ENCODE measurements at places on chromosomes 6 and 20.

DNA sequence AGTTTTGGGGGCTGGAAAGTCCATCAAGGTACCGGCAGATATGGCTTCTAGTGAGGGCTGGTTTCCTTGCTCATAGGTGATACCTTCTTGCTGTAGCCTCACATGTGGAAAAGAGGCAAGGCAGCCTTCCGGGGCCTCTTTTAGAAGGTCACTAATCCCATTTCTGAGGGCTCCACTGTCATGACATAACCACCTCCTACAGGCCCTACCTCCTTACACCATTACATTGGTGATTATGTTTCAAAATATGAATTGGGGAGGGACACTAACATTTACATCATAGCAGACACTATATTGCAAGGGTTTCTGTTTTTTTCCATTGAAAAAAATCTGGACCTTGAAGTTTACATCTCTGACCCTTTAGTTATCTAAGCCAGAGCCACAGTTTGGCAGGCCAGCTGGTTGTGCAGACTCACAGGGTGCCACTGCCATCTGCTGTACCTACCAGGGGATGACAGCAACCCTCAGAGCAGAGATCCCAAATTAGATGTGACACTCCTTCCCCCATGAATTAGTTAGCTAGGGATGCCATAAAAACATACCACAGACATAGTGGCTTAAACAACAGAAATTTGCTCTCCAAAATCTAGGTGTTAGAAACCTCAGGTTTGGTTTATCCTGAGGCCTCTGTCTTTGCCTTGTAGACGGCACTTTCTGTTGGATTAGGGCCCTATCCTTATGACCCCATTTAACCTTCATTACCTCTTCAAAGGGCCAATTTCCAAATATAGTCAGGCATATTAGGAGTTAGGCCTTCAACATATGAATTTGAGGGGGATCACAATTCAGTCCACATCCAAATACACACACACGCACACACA lies 166.4 kb upstream of the RNF217 start:
- DNase-seq: peak; percentile 44

GRCh38 chr6:75317503-75318206 lies 33.1 kb upstream of the TMEM30A start:
- DNase-seq: no peak

GRCh38 chr6:117477988-117478852 lies 4.3 kb upstream of the DCBLD1 start:
- no peak for DNase-seq

DNA sequence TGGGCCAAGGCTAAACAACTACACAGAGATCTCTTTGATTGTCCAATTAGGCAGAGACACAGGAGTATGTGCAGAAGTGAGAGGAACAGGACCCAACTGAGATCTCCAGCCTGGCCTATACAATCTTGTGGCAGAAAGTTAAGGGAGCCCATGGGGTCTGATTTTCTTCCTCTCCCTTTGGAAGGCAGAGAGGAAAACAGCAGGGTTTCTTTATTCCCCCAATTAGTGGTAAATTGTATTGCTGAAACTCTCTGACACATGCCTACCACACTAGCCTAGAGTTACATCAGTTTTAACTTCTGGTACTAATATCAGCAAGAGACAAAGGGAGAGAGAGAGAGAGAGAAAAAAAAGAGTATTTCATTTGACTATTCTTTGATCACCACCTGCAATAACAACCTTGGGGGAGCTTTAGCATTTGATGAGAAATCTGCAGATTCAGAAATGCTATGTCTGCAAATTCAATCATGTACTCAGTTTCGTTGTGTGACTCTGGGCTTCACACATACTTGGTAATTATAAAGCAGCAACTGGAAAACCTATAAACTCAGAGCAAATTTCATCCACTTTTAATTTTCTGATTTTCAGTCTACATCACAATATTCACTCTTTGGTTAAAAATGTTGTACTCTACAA lies 260.3 kb upstream of the SPTLC3 start:
- DNase-seq: no peak

DNA sequence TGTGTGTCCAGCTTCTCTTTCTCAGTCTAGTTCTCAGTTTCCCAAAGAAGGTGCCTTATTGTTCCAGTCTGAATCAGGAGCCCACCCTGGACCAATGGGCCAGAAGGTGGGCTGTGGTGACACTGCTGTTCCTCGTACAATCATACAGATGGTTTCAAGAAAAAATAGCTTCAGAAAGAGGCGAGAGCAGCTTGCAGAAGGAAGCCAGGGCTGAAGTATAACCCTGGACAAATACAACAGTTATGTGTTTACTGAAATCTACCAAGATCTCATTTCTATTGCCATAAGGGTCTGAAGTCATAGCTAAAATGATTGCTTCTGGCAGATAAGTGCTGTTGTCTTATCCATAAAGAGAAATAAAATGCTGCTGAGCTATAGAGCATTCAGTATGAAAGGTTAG lies 75.4 kb downstream of the PFDN4 start:
- DNase-seq: no peak

DNA sequence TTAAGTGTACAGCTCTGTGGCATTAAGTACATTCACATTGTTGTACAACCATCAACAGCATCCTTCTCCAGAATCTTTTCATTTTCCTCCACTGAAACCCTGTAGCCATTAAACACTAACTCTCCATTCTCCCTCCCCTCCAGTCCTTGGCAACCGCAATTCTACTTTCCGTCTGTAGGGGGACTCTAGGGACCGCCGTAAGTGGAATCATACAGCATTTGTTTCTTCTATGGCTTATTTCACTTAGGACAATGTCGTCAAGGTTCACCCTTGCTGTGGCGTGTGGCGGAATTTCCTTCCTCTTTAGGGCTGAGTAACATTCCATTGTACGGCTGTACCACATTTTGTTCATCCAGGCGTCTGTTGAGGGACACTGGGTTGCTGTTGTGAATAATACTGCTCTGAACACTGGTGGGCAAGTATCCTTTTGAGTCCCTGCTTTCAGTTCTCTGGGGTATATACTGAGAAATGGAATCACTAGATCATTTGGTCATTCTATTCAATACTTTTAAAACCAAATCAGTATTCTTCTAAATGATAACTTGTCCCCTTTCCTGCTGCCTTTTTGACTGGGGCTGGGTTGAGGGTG lies 50.7 kb downstream of the PPP1R3G start:
- peak; percentile 64 for DNase-seq

DNA sequence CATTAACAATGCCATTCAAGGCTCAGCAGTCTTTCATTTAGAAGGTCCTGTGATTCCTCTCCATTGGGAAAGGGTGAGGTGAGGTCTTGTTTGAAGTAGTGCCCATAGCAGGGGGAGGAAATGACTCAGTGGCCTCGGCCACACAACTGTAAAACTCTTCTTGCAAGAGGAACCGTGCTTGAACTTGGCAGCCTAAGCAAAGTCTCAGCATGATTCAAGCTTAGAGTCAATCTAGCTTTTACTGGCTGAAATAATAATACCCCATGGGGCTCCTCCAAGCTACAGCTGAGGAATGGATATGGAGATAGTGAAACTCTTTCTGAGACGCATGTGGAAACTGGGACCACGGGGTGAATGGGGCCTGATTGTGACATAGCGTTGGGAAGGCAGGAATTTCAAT lies 428.2 kb downstream of the BMP2 start:
- no peak for DNase-seq

GRCh38 chr6:3053231-3053508 lies 15.1 kb upstream of the RIPK1 start:
- no peak for DNase-seq

GRCh38 chr20:39395478-39396291 lies 433.5 kb downstream of the DHX35 start:
- DNase-seq: no peak

DNA sequence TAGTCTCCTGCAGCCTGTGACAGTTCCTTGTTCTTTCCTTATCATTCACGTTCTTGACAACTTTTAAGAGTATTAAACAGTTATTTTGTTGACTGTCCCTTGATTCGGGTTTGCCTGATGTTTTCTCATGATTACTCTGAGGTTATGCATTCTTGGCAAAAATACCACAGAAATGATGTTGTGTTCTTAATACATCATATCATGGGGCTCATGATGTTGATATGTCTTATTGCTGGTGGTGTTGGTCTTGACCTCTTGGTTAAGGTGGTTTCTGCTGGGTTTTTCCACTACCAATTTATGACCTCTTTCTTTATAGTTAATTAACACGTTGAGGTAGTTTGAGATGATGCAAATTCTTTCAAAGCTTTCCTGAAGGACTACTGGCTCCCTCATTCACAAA lies 59.1 kb downstream of the ZHX3 start:
- no peak for DNase-seq

DNA sequence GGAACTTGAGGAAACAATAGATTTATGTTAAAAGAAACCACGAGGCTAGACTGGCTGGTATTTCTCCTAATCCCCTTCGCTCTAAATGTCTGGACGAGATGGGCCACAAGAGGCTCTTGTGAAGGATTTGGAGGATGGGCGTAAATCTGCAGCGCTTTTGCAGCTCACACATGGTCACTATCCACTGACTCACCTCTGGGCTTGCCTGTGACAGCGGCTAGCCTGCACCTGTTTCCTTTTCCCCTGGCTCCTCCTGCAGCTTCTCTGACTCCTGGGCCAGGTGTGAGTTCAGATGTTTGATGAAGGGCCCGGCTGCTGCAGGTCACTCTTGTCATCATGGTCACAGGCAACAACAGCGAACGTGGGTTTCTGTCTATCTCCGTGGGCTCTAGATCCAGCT lies 629.4 kb downstream of the CBLN4 start:
- DNase-seq: no peak

GRCh38 chr6:30002871-30003270 lies 58.2 kb upstream of the POLR1H start:
- DNase-seq: no peak

DNA sequence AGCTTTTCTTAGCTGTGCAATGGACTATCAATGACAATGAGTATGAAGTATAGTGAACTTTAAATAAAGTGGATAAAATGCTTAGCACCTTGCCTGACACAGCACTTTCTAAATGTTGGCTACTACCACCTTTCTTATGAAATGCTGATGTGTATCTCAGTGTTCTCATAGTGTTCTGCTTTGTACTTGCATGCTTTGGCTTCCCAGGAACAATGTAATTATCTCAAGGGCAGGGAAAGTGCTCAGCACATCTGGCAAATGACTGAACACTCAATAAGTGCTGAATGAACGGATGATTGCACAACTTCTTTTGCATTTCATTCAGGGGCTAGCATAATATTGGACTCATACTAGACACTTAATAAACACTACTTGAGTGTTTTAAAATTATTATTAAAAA lies 28.2 kb upstream of the NOX3 start:
- no peak for DNase-seq

DNA sequence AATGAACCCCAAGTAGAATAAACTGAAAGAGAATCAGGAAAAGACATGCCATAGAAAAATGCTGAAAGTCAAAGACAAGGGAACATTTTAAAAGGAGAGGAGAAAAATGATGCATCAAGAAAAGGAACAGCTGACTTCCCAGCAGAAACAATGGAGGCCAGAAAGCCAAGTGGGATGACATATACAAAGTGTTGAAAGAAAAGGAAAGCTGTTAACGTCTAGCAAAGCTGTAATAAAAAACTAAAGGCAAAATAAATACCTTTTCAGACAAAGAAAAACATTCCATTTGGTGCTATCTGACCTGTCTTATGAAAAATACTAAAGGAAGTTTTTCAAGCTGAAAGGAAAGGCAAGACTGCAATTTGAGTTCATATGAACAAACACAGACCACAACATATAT lies 34.1 kb upstream of the PDE10A start:
- DNase-seq: no peak

GRCh38 chr6:37774028-37774680 lies 45.4 kb upstream of the ZFAND3 start:
- no peak for DNase-seq

- DNase-seq: no peak
Measured at GRCh38 chr6:139940741-139941729, 566.6 kb upstream of the CITED2 start.

- DNase-seq: no peak
Measured at GRCh38 chr20:54727490-54727889, 252.1 kb downstream of the DOK5 start.

DNA sequence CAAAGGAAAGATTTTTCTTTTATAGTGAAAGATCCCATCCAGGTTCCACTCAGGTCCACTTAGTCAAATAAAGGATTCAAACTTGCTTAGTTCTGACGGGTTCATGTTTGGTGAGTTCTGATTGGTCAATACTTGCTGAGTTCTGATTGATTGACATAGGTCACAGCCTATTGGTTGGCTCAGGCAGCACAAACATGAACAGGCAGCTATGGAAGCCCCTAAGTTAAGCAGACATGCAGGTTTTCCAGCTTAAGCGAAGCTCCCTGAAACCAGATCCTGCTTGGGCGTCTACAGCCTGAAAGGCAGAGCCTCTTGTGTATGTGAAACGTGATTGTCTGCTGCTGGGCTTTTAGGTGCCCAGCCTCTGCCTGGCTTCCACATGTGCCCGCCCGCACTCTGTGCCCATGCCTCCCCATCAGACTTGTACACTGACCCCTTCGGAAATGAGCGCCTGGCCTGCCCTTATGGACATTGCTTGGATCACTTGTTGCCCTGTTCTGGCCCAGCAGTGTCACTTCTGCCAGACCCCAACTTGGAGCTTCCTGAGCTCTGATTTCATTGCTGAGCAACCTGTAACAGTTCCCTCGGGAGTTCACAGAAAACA lies 45.4 kb upstream of the ECI2 start:
- peak; percentile 84 for DNase-seq

DNA sequence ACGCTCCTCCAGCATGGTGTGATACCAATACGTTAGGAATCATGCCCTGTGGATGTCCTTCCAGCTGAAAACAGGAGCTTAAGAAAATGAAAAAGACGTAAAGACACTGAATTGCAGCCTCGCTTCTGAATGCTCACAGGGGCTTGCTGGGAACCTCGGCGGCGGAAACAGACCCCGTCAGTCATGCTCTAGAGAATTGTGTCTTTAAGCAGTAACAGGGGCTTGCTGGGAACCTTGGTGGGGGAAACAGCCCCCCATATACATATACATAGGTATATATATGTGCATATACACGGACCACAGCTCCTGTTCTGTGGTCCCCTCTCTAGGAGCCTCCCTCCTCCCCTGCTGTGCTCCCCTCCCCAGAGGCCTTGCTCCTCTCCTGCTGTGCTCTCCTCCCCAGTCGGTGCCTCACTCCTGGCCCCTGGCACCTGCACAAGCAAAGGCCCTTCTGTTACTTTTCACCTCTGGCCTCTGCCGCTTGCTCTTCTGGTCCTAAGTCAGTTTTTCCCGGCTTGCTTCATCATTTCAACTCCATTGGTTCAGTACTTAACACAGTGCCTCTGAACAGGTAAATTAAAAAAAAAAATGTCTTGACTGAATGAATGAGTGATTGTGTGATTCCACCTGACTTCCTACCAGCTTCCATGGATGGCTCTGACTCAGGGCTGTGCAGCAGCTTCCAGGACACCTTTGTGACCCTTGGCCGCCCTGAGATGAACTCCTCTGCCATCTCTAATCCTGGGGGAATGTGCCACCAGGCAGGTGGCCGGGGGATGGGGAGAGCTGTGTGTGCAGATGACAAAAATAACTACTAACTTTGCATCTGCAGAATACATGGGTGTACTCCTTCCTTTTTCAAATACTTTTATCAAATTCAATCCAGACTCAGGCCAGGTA lies 246.1 kb downstream of the SMOC2 start:
- DNase-seq: no peak

- no peak for DNase-seq
Measured at GRCh38 chr6:152846825-152847224, 96.2 kb downstream of the VIP start.

- no peak for DNase-seq
Measured at GRCh38 chr6:89310929-89311328, 4.2 kb downstream of the GABRR2 start.

GRCh38 chr6:7631466-7631865 lies 41.5 kb downstream of the SNRNP48 start:
- DNase-seq: no peak

All from T47D (cell line).